Stimulated activated CD8-positive, alpha-beta memory T cell treated with anti-CD3 and anti-CD28 coated beads, Interleukin-15, amount 100 ng/mL, for 1 hour (primary cell): ENCODE measurements at places on chromosomes 1 and 21.

- no peak for DNase-seq
Observed at GRCh38 chr1:14964711-14965055, 188.9 kb upstream of the TMEM51 start.

- no peak for DNase-seq
Observed at GRCh38 chr1:228552596-228553176, 65.5 kb downstream of the RNF187 start.

GRCh38 chr1:227401562-227402342, 83.5 kb upstream of the CDC42BPA start:
- DNase-seq: no peak

- DNase-seq: no peak
Observed at GRCh38 chr1:167118188-167118587, 24.3 kb downstream of the STYXL2 start.

GRCh38 chr1:111052246-111052645, 87.6 kb downstream of the DRAM2 start:
- DNase-seq: no peak

GRCh38 chr1:234208791-234209190, 164.5 kb upstream of the COA6 start:
- DNase-seq: no peak

- no peak for DNase-seq
Observed at GRCh38 chr1:197961449-197961848, 44.3 kb downstream of the LHX9 start.

DNA sequence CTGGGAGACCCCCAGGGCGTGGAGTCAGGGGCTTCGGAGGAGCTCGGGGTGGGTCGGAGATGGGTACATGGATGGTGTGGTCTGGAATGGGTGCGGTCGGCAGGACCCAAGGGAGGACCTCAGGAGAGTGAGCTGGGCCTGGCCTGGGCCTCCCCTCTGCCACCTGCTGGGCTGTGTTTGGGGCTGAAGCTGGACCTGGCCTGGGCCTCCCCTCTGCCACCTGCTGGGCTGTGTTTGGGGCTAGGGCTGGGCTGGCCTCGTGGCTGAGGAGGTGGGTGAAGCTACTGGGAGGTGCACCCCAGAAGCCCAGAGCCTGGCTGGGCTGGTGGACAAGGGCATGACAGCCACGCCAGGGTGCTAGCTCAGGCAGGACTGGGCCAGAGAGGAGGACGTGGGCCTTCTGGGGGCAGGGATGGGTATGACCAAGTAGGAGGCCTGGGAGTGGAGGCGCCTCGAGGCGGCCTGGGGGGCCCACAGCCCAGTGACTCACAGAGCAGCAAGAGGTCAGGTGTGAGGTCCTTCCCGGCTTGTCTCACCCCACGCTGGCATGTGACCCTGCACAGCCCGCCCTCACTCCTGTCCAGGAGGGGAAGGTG, 14.5 kb downstream of the SAMD11 start:
- DNase-seq: no peak

- no peak for DNase-seq
Observed at GRCh38 chr1:96524100-96524499, 197.5 kb upstream of the PTBP2 start.

- DNase-seq: no peak
Observed at GRCh38 chr1:113940365-113941244, 11.5 kb downstream of the HIPK1 start.

GRCh38 chr21:41418956-41419680, 6.9 kb upstream of the MX1 start:
- no peak for DNase-seq

DNA sequence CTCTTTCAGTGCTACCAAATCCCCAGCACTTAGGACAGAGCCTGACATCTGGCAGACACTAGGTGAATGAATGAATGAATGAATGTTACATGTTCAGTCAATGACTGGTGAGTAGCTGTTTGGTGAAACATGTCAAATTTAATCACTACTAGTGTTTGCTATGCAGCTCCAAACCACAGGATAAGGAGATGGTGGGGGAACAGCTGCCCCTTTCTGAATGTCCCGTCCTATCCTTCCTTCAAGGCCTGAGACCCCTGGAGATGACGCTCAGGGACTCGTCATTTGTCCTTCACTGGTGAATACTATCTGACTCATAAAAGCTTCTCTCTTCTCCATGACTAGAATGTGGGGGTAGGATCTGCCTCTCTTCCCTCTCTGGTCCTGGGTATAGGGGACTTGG, 175.4 kb downstream of the HIVEP3 start:
- DNase-seq: no peak

- DNase-seq: no peak
Observed at GRCh38 chr1:159927849-159928431, 2.6 kb upstream of the TAGLN2 start.

GRCh38 chr1:160519642-160520435, 3.2 kb downstream of the SLAMF6 start:
- no peak for DNase-seq

DNA sequence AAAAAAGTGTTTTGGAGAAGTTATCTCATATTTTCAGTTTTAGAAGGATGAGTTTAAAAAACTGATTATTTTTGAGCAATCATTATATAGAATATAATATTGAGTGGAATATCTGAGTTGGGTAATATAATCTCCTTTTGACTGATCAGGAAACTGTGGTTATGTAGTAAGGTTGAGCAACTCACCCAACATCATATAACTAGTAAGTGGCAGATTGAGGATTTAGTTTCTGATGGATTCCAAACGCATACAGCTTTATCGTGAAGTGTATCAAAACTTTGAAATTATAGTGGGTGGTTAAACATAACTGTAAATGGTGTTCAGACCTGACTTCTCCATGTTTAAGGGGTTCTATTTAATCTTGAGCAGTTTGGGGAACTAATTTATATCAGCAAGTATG, 98.6 kb downstream of the OLFM3 start:
- DNase-seq: no peak

DNA sequence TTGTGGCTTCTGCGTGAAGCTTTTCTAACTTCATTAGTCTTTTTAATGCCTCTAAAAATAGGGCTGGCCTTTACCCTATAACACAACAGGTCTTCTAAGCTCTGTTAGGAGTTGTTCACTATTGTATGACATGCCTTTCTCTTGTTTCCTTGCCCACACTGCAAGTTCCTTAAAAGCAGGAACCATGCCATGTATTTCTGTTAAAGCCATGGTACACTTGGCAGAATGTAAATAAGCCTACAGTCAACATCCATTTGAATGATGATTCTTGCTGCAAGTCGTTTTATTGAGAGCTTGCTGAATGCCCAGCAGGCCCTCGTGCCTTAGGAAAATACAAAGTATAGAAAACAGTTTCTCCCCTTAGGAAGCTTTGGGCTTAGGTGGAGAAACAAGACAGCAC, 214.6 kb downstream of the DUSP10 start:
- no peak for DNase-seq

DNA sequence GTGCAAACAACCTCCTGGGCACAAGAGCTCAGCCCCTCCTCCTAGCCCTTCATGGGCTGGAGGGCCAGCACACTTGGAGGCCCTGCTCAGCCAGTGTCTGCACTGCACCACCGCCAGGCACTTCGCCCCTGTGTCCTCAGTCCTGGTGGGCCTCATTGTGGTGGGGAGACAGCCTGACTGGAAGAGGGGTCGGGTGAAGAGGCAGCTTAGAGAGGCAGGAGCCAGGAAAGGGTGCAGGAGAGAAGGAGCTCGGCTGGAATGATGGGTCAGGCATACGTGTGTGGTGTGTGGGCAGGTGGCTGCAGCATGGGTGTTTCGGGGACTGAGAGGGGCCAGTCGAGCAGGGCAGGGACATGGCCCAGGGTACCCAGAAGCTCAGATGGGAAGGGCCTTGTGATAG, 4.1 kb downstream of the WNT3A start:
- DNase-seq: no peak

DNA sequence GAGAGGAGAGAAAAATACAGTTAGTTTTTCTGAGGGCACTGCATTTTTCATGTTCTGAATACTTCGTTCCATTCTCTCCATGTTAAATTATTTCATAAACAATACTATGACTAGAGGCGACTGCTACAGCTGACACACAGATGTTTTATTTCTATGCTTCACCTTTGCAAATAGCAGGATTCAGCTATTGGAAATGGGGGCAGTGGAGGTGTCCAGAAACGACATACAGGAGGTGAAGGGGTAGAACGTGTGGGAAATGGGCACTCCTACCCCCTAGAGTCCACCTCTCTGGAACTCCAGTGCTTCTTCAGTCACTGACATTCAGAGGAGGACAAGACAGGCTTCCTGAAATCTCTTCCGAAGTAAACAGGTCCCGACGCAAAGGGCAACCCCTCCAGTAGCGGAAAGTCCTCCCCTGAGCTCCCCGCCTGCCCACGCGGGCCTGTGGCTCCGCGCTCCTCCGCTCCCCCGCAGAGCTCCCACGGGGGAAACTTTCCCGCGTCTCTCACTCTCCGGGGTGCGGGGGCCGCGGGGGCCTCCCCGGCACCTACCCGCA, 480 bp downstream of the DPYD start:
- DNase-seq: no peak

- DNase-seq: no peak
Observed at GRCh38 chr1:156162430-156163037, 9.1 kb downstream of the SEMA4A start.

DNA sequence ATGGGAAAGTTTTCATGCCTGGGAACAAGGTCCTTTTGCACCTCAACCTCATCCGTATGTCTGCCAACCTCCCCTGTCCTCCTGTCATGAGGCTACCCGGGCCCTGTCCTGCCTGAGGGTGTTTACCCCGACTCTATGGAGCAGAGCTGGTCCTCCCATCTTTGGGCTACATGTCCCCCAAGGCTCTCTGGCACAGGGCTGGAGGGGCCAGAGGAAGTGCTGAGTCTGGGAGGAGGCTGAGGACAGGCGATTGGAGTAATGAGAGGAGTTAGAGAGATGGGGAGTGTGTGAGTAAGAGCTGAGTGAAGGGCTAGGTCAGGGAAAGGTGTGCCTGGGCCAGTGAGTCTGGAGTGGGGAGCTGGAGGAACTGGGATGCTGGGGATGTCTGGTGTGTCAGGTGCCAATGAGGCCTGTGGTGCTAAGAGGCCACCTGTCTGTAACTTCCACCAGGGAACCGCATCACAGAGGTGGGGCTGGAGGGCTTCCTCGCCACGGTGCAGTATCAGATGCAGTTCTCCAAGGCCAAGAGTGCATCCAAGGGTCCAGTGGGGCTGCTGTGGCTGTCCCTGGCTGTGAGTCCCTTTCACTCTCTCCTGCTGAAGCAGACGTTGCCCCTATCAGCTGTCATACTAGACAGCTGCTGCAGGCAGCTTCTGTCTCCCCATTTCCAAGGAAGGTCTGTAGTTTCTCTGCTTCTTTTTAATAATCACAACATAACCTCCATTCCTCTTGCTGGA, 11.7 kb downstream of the LRRC71 start:
- no peak for DNase-seq

GRCh38 chr1:100627936-100628335, 90.0 kb downstream of the GPR88 start:
- no peak for DNase-seq

- no peak for DNase-seq
Observed at GRCh38 chr1:48526008-48526710, 54.2 kb upstream of the SPATA6 start.

DNA sequence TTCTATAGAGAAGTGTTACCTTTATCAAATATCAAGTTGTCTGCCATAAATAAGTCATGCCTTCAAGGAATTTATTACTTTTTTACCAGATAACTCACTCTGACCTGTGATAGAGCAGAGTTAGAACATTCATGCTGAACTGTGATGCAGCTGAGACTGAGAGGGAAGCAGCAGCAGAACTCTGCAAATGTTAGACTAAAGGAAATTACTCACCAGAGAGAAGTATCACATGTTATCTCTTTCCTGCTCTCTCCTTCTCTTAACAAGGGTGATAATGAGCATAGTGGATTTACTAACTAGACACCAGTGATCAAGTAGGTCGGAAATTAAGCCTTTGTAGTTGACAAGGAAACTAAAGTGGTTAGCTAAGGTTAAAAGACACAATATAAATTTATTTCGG, 181.6 kb downstream of the RASAL2 start:
- DNase-seq: no peak

DNA sequence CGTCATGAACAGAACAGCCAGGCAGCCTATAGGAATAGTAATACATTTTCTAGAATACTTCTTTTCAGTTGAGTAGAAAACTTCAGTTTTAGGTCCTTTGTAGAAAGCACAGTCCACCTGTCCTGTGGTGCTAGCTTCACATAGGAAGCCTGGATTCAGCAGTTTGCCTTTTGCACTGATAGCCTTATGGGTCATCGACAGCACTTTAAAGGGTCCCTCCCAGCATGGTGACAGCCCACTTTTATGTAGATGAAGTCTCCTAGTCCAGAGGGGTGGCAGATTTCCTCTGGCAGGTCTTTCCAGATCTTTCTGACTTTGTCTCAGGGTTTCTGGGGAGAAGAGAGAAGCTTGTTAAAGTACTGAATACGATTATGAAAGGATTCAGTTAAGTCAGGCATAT, 161.4 kb upstream of the TNR start:
- DNase-seq: no peak

- DNase-seq: no peak
Observed at GRCh38 chr1:48203287-48203900, 19.1 kb upstream of the SLC5A9 start.

- DNase-seq: no peak
Observed at GRCh38 chr21:46661211-46661625, 25.7 kb downstream of the PRMT2 start.

GRCh38 chr1:225464851-225465792, 37.3 kb upstream of the LBR start:
- no peak for DNase-seq

GRCh38 chr1:97145321-97145956, 423.9 kb downstream of the PTBP2 start:
- DNase-seq: no peak

GRCh38 chr1:183739741-183740271, 65.1 kb upstream of the RGL1 start:
- DNase-seq: no peak

DNA sequence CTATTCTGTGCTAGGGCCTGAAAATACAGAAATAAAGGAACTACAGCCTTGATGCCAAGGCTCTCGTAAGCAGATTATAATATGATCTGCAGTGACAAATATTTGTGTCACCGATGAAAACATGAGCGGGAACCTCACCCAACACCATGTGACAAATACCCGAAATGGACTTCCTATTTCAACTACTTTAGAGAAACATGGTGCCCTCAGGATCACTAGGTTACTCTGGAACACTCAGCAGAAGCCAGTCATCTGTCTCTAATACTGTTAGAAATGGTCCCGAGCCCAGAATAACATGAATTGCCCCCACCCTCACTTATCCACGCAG, 463 bp upstream of the VAMP3 start:
- DNase-seq: no peak

DNA sequence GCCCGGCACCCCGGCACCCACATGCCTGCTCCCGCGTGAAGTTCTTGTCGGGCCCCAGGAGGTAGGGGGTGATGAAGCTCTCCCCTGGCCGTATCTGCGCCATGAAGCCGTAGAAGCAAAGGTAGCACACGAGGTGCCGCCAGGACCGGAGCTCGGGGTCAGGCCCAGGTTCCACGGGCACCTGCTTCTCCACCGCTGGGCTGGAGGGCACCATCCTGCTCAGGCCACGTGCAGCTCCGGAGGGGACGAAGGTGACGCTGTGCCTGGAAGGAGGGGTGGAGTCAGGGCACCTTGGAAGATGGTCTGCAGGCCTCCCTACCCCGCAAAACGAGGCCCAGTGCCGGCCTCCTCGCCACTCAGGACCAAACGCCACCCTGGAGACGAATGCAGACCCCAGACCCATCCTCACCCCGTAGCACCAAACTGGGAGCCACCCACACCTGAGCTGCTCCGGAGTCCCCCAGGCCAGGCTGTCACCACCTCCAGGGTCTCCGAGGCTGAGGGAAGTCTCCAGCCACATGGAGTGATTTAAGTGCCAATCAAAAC, 4.4 kb downstream of the SLC19A1 start:
- no peak for DNase-seq

- no peak for DNase-seq
Observed at GRCh38 chr1:157119448-157119847, 18.7 kb downstream of the ETV3 start.
